ENCODE measurements at places on chromosomes 11 and 22.

DNA sequence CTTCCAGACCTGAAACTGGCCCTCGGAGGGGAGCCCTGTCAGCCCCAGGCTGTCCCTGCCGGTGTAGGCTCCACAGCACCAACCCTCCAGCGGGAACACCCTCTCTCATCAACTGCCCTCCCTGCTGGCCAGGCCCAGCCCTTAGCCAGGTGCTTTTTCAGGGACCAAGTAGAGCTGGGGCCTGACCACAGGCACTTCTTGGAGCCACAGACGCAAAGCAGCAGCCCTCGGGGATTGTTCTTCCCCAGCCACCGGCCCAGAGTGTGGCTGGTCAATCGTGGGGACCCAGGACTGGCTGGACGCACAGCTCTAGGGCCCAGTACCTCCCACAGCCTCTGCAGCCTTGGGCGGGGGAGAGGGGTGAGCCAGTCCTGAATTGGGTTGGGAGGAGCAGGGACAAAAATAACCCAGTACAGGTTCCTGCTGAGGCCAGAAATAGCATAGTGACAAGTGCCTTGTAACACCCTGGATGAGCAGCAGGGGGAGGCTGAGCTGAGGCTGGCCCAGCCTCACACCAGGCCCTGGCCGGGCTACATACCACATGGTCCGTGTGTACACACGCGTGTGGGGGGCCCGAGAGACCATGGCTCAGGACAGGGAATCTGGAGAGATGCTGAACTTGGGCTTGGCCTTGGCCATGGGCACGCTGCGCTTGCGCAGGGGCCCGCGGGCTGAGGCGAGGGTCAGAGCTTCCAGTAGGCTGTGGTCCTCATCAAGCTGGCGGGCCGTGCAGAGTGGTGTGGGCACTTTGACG is 2.0 kb downstream of the KCNJ11 start:
- DNase-seq: no peak

DNA sequence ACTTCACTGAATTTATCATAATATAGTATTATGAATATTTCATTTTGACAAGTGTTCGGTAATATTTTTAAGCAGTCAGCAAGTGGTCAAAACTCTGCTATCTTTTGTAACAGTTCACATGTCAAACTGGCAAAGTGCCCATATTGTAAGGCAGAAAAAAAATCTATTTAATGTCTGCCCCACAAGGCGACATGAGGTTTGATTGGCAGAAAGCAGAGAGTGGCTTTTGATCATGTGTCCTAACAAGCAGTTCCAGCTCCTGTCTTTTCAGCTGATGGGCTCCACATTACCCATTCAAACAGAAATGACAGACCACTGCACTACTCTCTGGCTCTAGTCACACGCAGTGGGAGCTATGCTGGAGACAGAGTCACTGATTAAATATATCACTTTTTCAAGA is 59.0 kb downstream of the SOX6 start:
- DNase-seq: no peak

DNA sequence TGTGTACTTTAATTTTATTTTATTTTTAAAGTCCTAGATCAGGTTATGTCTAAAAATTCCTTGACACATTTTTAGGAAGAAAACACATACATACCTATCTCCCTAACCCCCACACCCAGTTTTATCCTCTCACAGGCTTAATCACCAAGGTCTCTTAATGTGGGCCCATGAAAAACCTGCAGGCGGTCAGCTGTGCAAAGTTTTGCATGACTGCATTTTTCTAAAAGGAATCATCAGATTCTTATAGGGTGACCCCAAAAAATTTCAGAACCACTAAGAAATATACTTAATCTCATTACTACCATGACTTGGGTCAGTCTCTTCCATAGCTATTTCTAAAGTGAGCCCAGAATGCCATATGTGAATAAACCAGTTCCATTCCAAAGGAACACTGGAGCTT is 19.8 kb downstream of the SAA1 start:
- DNase-seq: no peak

- peak; percentile 13 for DNase-seq
Observed at GRCh38 chr22:45599836-45600577, 71.6 kb upstream of the ATXN10 start.

DNA sequence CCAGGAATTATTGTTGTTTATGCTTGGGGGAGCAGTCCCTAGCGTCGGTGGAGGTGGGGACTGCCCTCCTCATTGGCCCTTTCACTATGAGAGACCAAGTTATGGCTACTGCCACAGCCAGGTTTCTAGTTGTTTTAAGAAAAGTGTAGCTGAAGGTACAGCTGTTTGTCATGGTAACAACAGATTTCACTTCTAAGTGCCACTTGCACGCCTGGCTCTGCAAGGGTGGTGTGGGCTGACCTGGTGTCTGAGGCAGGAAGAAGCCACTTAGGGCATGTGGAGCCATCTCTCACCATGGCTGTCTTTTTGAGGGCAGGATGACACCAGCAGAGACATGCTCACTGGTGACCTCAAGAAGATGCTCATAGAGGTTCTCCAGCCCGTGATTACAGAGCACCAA is 46.3 kb upstream of the MPEG1 start:
- no peak for DNase-seq

GRCh38 chr11:18743900-18744514 is 18.0 kb upstream of the IGSF22 start:
- no peak for DNase-seq

GRCh38 chr11:34754171-34754823 is 133.4 kb downstream of the EHF start:
- no peak for DNase-seq

DNA sequence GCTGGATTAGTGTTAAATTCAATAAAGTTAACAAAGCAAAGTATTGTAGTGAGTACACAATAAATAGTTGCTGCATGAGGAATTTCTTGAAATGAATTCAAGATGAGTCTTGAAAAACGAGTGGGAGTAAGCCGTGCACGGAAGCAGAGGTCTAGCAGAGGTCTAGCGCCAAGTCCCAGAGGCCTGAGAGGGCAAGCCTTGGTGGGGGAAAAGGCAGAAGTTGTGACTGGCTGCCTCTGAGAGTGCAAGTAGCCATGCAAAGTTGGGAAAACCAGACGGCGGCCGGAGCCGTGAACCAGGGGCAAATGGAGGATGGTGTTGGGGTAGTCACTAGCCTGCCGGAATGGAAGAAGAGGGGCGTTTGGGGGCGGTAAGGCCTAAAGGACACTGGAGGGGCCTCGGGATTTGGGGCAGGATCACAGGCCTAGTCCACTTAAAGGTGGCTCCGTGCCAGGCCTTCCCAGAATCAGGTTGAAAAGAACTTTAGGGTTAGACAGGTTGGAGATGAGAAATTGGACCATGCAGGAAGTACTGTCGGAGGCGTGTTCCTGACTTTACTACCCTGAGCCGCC is 379 bp upstream of the SLC3A2 start:
- DNase-seq: peak; percentile 72

DNA sequence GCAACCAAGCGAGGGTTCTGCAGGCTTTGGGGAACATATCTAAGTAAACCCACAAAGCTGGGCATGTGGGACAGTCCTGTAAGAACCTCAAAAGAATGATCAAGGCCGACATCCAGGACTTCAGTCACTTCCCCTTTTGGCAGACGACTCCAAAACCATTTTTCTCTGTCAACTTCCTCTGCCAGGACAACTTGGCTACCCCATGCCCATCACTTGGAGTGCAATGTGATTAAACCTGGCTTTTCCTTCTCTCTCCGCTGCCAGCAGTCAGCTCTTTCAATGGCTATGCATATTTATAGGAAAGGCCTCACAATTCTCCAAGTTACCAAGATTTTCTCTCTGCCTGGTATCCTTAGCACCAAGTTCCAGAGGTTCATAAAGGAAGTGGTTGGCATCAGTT is 78.9 kb downstream of the C11orf58 start:
- no peak for DNase-seq

- DNase-seq: peak; percentile 38
Observed at GRCh38 chr11:22192642-22193347, at the start of gene ANO5. Gene ANO5 (plus strand): TSS chr11:22193085. CDS start chr11:22193493, 408 bp downstream.

GRCh38 chr22:48414651-48415050 is 1413.0 kb downstream of the BRD1 start:
- no peak for DNase-seq

GRCh38 chr22:33524511-33525260 is 395.6 kb downstream of the LARGE1 start:
- DNase-seq: no peak

GRCh38 chr11:102476069-102476468 is 23.5 kb upstream of the TMEM123 start:
- no peak for DNase-seq

GRCh38 chr11:44467413-44467812 is 98.0 kb upstream of the CD82 start:
- no peak for DNase-seq

DNA sequence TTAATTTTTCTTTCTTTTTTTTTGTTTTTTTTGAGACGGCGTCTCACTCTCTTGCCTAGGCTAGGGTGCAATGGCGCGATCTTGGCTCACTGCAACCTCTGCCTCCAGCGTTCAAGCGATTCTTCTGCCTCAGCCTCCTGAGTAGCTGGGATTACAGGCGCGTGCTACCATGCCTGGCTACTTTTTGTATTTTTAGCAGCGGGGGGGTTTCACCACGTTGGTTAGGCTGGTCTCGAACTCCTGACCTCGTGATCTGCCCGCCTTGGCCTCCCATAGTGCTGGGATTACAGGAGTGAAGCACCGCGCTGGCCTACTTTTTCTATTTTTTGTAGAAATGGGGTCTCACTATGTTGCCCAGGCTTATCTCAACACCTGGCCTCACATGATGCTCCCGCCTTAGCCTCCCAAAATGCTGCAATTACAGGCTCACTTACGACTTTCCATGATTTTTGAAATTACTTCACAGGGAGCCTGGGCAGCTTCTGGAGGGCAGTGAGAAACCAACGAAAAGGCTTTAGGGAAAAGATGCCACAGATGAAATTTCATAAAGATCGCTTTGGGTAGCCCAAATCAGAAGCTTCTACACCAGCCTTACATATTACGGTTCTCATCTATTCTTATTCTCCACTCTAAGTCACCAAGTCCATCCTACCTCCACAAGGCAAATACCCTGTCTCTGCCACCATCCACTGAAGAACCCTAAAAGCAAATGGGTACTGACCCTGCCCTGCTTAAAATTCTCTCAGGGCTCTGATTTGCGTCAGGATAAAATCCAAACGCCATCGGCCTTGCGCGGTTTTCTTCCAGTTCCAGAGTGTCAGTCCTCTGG is 866 bp upstream of the RRM1 start:
- DNase-seq: no peak

- DNase-seq: no peak
Observed at GRCh38 chr11:112401036-112401769, 140.5 kb upstream of the PLET1 start.

Data from RWPE2 (cell line).